ENCODE measurements at places on chromosomes 2 and 18. TPM values are rescaled to one million over a fixed set of nuclear protein-coding genes. Genes with fewer than 3 reads are reported as not detected.

DNA sequence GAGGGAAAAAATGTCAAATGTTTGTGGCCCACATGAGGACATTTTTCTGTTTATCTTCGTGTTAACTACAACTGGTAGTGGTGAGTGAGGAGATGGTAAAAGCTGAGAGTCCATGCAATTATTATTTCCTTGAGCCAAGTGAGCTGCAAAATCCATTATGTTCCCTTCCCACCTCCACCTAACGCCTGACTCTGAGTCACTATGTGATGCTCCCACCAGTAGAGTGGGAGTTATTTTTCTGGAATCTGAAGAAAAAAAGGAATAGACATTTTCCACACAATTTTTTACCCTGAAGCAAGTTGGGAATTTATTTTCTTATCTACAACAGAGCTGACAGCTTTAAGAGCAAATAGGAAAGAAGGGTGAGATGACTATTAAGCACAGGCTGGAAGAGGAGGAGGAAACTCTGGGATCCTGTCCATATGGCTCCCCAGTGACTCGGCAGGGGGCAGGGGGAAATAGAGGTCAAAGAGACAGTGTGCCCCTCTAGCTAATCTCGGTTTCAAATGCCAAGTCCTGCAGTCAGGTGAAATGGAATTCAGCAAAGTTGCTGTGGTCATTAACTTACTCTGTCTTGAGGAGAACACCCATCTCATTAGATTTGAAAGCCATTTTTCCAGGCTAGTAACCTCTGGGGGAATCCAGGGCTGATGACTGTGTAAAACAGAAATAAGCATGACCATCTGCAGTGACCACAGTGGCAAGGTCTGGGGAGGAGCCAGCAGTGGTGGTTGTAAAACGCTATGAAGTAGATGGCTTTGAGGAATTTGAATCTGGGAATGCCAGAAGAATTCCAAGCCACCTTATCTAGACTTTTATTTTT lies 463.9 kb downstream of the STK39 start:
- peak; percentile 20 for DNase-seq

DNA sequence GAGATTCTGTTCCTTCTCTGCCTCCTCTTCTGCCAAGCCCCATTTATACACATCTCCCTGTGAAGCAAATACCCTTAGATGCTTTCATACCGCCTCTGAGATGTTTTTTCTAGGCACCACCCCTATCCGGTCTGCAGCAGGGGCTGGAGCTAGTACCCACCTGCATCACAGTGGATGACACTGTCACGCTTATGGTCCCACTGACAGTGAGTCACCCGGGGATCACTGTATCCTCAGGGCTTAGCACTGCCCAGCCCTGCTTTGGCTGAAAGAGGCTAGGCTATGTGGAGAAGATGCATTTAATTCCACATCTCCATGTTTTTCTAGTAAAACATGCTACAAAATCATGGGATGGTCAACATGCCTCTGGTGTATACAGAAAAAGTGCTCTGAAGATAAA lies 9.9 kb downstream of the FABP1 start:
- DNase-seq = no peak

DNA sequence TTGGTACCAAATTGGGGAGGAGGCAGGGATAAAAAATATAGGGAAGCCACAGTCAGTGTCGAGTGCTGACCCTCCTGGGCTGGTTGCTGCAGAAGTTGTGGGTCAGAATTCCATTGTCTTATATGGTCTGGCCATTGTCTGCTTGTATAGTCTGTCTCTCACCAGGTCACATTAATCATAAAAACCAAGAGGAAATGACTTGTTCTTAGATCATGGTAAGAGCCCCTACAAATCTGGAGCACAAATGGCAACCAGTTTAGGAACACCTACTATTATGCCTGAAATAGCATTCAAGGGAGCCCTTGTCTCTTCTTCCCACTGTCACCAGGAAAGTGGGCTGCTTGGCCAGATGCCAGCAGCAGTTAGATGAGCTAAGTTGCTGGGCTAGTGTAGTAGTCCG lies 119.7 kb upstream of the RMP24 start:
- DNase-seq = no peak

DNA sequence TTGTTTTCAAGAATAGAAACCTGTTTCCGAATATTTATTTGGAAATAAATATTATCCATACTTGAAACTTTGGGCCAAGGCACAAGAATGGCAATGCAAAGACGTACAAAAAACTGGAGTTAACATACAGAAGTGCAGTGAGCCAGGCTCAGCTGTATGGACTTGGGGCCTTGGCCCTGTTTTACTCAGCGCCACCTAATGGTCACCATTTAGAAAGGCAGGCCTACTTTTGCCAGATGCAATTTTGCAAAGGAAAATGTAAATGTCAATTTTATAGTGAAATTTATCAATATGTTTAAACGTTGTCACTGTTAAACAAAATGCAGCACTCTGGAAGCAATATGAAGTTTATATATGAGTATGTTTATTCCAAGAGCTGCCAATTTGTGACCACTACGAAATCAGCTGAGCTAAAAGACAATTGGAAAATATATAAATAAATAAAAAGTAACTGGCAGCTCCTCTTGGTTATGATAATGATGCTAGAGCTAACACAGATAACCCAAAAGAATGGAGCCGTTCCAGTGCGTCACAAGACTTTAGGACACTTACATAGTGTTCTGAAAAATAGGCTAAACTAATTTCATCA lies 155.0 kb downstream of the ARHGAP15 start:
- peak; percentile 16 for DNase-seq

Gene SP140
- 0.75 TPM for polyA plus RNA-seq
